ENCODE measurements at places on chromosomes 1 and 21.

- peak; percentile 51 for DNase-seq
Observed at GRCh38 chr1:160354388-160354985, 11.3 kb downstream of the NCSTN start.

GRCh38 chr1:71203241-71203640 lies 122.4 kb upstream of the ZRANB2 start:
- no peak for DNase-seq

- no peak for DNase-seq
Observed at GRCh38 chr1:89980605-89981004, 14.3 kb upstream of the ZNF326 start.

GRCh38 chr1:234647758-234648157 lies 37.8 kb upstream of the IRF2BP2 start:
- DNase-seq: no peak

DNA sequence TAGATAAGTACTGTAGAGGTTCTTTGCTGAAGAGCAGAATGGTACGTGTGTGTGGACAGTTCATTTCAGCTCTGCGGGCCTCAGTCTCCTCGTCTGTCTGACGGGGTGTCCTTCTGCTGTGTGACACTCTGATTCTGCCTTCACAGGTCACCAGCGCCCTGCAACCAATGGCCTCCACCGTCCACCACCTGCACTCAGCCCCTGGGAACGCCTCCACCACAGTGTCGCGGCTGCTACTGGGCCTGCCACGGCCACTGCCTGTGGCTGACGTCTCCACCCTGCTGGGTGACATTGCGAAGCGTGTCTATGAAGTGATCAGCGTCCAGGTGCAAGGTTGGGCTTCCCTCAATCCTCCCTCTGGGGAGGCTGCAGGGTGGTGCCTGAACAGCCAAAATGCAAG lies 17.0 kb downstream of the UMODL1 start:
- DNase-seq: no peak

GRCh38 chr1:50416553-50417453 lies 6.4 kb downstream of the DMRTA2 start:
- DNase-seq: no peak

DNA sequence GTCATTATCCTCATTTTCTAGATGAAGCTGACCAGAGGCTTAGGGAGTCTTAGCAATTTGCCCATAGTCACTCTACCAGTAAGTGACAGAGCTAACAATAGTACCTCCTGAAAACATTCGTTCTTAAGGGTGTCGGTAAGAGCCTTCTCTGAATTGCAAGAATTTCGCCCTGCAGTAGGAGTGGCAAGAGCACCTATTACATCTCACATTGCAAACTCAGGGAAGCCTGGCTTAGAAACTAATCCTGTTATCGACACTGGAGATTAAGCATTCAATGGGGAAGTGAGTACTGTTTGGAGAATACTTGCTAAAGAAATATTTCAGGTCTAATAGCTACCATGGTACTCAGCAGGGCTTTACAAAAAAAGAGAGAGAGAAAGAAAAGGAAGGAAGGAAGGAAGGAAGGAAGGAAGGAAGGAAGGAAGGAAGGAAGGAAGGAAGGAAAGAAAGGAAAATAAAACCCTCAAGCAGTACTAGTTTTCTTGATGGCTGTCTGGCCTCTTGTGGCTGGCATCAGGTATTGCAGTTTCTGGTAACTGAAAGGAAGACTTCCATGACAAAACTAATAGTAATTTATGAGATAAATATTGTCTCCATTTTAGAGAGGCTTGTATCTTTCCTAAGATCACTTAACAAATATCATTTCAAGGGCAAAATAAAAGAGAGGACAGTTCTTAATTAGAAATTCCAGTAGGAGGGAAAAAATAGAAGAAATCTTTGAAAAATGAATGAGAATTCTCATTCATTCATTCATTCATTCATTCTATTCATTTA lies 10.4 kb downstream of the C1orf226 start:
- peak; percentile 64 for DNase-seq

DNA sequence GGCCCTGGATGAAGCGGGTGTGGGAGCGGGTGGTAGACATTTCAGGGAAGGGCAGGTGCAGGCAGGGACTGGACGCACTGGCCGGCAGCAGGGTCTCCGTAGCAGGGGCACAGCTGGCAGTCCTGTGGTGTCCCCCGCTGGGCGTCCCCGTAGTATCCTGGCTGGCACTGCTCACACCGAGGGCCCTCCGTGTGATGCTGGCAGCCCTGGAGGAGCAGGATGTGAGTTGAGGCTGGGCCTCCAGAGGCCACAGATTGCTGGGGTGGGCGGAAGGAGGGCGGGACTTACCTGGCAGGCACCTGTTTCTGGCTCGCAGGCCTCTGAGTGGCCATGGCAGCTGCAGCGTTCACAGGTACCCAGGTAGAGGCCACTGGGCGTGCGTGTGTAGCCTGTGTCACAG lies 62.3 kb downstream of the LDLRAD2 start:
- no peak for DNase-seq

GRCh38 chr21:46119637-46120271 lies 21.8 kb downstream of the COL6A2 start:
- no peak for DNase-seq

DNA sequence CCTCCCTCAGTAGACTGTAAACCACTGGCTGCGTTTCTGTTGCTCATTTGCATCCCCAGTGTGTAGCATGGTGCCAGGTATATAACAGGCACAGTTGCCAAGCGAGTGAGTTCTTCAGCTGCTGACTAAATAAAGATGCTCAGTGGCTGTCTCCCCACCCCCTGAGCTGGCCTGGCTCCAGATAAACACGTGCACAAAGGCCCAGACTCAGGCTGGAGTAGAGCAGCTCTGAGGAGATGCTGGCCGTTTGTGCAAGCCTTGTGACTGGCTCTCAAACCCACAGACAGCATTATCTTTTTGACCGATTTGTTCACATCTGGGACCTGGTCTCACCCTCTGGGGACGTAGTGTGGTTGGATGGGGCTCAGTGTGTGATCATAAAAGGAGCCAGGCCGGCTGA lies 7.1 kb downstream of the CHRNB2 start:
- peak; percentile 27 for DNase-seq

DNA sequence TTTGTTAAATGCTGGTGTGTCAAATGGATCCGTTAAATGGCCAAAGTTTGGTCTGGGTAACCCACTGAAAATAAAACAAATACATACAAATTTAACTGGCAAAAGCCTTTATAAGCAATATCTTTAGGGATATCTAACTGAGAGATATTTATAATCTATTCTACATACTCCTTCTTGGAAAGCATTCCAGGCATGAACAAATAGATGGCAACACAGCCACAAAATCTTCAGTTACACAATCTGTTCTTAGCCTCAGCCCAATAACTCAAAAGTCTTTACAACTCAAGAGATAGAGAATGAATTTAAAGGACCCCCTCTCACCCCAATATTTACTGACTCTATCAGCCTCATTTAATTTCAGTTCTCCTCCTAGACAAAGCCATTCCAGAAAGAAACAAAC lies 58.7 kb downstream of the NRDC start:
- no peak for DNase-seq

DNA sequence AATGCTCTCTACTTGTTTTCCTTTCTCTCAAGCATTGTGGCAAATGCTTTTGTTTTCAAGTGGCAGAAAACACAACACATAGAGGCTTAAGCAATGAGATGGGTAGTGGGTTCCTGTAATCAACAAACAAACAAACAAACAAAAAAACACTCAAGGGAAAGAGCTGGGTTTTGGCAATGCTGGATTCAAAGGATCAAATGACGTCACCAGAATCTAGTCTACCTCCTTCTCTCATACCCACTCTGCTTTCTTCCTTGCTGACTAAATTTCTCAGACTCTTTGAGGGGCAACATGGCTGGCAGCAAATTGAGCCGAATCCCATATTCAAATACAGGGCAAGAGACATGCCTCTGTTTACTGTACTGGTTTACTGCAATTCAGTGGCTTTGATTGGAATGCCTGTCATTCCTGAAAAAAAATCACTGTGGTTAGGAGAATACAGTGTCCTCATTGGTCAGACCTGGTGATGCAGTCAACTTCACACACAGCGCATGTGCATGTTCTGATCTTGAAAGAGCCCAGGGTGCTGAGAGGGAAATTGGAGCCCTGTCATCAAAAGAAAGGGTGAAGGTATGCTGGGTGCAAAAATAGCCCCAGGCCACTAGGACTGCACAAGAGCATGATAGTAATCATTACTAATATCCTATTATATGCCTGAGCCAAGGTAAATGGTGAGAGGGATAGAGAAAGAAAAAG lies 356.2 kb downstream of the KCTD3 start:
- no peak for DNase-seq

DNA sequence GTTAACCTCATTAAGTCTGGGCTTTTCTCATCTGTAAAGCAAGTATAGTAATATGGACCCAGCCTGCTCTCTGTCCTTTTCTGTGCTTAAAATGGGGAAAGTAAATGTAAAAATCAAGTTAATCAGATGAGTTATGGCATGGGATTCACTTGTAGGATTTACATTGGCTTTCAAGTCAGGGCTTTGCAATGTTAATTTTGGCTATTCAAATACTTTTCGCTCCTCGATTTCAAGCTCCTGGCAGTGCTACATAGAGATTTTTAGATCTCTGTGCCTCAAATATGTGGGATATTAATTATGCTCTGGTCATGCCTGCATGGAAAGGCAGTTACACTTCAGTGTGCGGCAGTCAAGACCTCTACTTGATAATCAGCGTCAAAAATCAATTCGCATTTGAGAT lies 709.8 kb downstream of the LTN1 start:
- no peak for DNase-seq

DNA sequence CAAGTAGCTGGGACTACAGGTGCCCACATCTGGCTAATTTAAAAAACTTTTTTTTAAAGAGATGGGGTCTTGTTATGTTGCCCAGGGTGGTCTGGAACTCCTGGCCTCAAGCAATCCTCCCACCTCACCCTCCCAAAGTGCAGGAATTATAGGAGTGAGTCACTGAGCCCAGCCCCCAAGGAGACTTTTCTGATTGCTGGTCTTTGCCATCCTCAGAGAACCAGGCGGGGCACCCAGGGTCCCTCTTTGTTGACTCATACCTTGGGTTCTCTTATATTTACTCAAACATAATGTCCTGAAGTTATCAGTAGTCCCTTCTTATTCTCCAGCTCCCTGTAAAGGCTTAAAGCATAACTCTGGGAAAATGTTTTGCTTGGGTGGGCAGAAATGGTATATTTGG lies 51.1 kb downstream of the KIF26B start:
- DNase-seq: no peak

DNA sequence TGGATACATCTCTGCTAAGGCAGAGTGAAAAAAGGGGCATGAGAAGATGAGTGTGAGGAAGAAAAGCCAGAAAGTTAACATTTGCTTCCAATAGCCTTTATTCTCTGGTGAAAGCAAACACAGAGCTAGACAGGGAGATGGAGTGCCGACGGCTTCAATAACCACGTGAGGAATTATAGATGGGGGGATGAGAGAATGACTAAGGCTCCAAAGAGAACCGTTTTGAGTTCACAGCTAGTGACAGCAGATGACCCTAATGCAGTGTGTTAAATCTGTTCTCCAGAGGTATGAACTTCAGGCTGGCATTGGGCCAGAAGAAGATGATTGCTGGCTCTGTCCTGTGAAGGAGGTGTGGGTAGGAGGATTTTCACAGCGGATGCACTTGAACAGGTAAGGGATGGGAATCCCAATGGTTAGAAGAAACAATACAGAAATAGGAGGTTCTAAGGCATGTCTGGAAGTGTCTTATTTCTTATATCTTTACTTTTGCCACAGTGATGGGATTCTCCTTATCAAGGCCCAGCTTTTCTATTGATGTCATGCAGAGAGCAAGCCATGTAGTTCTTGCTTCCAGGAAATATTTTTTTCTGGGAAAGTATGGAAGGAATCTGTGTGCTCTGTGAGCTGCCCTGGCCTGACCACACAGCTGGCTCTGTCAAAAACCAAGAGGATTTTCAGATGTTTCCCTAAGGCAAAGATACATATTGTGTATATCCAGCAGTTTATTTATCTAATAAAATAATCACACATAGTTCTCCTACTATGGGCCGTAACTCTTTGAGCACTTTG lies 573.8 kb downstream of the LTN1 start:
- DNase-seq: no peak

GRCh38 chr1:2472109-2472508 lies 4.0 kb upstream of the PLCH2 start:
- no peak for DNase-seq

DNA sequence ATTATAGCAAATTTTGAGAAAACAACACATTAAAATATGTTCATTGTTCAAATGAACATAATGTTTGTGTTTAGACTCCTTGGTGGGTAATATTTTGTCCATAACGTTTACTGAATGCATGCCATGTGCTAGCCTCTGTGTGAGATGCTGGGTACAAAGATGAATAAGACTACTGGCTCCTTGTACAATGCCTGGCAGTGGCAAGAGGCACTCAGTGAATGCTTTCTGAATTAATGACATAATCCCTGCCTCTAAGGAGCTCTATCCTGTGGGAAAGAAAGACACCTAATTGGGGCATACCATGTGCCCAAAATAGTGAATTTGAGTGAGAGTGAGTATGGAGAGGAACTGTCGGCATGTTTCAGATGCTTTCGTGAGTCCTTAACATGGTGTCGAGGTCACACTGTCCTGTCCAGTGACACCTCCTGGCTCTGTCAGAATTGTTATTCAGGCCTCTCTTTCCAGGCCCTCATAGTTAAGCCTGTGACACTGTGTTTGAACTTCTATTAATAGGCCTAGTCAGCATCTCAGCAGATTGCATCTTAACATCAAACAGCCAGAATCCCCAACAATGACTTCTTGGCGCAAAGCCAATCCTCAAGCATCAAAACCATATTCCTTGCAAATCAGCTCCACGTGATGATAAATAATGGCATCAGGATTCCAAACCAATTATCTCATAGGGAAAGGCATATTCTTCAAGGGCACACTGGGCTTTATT lies 32.8 kb upstream of the S1PR1 start:
- DNase-seq: peak; percentile 55

GRCh38 chr1:29478879-29479278 lies 242.6 kb downstream of the PTPRU start:
- DNase-seq: no peak

DNA sequence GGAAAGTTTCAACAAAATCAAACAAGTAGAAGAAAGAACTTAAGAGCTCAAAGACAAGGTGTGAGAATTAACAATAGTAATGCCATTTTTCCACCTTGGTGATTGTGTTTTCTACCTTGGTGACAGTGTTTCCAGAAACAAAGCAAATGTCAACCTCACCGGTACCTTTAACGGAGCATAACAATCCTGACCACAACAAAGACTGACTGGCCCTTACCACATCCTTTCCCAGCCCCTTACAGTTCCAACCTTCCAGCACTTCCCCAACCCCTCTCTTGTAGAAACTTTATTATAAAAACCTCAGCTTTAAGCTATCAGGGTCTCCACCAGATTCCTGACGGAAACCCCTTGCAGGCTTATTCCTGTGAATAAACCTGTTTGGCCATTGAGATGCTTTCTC lies 16.7 kb downstream of the STYXL2 start:
- no peak for DNase-seq

GRCh38 chr1:223364685-223365382 lies 858 bp upstream of the SUSD4 start:
- DNase-seq: peak; percentile 61

GRCh38 chr1:87689487-87689886 lies 360.8 kb downstream of the LMO4 start:
- DNase-seq: no peak

GRCh38 chr1:97814121-97814520 lies 106.7 kb downstream of the DPYD start:
- DNase-seq: no peak

- DNase-seq: no peak
Observed at GRCh38 chr1:208537198-208537597, 293.0 kb upstream of the PLXNA2 start.

- no peak for DNase-seq
Observed at GRCh38 chr1:107443860-107444259, 303.0 kb downstream of the NTNG1 start.

- no peak for DNase-seq
Observed at GRCh38 chr1:92473781-92474495, 12.8 kb downstream of the GFI1 start.
